Activated T-cell treated with anti-CD3 and anti-CD28 coated beads, Interleukin-2, amount 50 U/mL, for 24 hours (primary cell): ENCODE measurements at places on chromosomes 7 and 10.
A peak's percentile ranks its signal among the peaks of the same experiment; 100 is the strongest.

- DNase-seq, result no peak
Observed at GRCh38 chr10:125159486-125159931, 854 bp downstream of the CTBP2 start.

GRCh38 chr7:129617652-129618051 lies 6.1 kb downstream of the NRF1 start:
- no peak for DNase-seq

GRCh38 chr7:33788531-33788930 lies 116.8 kb upstream of the BMPER start:
- DNase-seq, result no peak

GRCh38 chr10:77147871-77148270 lies 489.7 kb downstream of the KCNMA1 start:
- DNase-seq, result no peak

DNA sequence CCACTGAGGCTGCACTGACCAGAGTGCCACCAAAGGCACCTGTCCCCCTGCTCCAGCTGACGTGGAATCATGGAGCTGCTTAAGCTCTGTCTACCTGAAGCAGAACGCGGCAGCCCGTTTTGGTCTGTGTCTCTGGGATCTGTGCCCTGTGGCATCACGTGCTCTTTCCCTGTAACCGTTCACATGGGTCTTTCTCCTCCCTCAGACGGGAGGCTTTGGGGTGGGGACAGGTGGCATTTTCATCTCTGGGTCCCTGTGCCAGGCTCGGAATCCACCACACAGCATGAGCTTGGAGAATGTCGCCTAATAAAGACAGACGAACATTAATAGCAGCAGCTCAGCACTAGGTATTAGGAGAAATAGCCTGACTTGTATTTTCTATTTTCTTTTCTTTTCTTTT lies 1.6 kb upstream of the ADAP1 start:
- no peak for DNase-seq

DNA sequence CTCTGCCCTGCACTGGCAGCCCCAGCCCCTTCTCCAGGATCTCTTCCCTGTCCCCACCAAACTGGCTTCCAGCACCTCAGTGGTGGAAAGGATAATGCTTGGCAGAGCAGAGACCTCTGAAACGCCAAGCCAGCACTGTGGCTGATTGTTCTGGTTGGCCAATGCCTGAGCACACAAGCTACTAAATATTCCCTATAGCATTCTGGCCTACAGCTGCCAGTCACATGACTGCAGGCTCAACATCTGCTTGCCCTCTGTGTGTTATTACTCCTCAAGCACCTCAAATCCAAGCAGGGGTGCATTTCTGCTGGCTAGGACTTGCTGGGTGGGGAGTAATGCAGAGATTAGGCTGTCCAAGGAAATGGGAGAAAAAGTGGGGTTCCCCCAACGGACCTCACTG lies 6.1 kb downstream of the TBATA start:
- peak; percentile 23 for DNase-seq

DNA sequence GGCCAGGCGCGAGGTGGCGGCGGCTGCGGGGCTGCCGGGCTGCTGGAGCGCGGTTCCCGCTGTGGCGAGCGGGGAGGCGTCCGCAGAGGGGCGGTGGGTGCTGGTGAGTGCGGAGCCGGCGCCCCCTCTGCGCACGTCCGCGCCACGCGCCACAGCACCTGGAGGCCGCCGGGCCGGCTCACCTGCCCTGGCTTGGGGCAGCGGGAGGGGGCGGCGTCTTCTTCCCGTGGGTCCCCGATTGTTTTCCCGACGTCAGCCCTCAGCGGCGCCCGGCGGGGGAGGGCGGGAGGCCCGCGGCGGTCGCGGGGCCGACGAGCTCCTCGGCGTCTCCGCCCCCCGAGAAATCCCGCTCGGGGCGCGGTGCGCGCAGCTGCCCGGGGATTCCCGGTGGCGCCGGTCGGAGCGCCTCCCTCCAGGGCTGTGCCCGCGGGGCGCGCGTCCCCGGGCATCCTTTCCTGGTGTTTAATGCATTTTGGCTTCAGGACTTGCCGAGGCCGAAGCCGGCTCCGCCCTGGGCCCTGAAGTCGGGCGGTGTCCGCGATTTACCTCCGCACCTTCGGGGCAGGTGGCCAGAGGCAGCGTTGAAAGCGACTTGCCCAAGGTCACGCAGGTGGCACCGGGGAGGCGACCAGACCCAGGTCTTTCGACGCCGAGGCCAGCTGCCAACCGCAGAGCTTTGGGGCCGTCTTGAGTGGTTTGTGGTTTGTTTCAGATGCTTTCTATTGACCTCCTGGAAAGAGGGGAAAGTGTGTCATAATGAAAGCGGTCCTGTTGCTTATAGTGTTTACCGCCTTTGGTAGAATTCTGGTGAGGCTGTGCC lies 561 bp downstream of the PLEKHA1 start:
- peak; percentile 83 for DNase-seq

GRCh38 chr10:96700374-96701099 lies 19.8 kb downstream of the PIK3AP1 start:
- DNase-seq, result no peak

- DNase-seq, result no peak
Observed at GRCh38 chr10:61215246-61215645, 237.9 kb downstream of the TMEM26 start.

GRCh38 chr10:107103174-107104025 lies 61.1 kb downstream of the SORCS1 start:
- no peak for DNase-seq

DNA sequence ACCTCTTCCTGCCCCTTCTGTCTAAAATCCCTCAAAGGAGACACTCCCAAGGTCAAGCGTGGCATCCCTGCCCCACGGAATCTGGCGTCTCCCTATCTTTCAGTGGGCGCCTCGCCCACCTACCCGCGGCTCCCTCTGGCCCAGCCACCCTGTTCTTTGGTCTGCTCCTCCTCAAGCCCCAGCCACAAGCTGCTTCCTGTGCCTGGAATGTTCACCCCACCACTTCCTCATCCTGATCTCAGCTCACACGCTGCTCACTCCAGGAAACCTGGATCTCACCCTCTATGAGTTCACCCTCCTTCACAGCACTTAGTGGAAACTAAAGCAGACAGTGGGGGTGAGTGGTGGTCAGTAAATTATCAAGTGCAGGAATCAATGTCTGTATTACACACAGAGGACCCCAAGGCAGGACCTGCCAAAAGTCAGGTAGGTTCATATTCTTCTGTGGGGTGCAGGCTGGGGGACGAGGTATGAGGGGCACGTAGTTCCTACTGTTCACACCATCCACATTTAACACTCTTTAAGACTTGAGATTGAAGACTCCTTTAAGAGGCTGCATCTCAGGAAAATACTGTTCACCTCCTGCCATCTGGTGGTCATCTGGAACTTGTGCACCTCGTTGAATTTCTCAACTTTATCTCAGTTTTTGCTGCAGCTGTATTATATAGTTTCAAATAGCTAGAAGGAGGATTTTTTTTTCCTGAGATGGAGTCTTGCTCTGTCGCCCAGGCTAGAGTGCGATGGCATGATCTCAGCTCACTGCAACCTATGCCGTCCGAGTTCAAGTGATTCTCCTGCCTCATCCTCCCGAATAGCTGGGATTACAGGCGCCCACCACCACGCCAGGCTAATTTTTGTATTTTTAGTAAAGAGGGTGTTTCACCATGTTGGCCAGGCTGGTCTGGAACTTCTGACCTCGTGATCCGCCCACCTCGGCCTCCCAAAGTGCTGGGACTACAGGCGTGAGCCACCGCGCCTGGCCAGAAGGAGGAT lies 166.6 kb downstream of the ARHGAP21 start:
- DNase-seq, result no peak
